ENCODE measurements at places on chromosomes 4 and X. TPM values are rescaled to one million over a fixed set of nuclear protein-coding genes. Genes with fewer than 3 reads are reported as not detected.

GRCh38 chrX:115562480-115562847 lies 1.5 kb downstream of the PLS3 start:
- H3K4me1 ChIP-seq = peaks cover 56% of the 10 kb centered on the region
- H3K36me3 ChIP-seq = peaks cover 6% of the 10 kb centered on the region
- no peak for DNase-seq

DNA sequence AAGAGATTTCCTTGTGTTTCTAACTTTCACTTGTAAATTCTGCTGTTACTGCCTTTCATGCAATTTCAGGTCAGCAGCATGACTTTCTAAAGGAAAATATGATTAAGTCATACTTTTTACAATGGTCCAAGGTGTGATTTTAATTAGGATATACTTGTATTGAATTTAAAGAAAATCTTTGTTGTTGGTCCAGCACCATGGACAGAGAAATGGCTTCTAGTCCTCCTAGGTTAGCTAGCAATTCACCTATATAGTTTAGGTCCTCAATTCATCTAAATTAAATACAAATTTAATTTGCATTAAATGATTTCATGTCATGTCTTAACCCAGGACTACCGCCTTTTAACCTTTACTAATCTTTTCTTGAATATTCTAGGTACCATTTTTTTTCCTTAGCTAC lies 304.9 kb upstream of the RPS6KA3 start:
- no peaks in the 10 kb centered on the region for H3K4me1 ChIP-seq
- DNase-seq = no peak
- no peaks in the 10 kb centered on the region for H3K36me3 ChIP-seq
- no peak overlapping the region for H3K4me3 ChIP-seq
- H3K27me3 ChIP-seq = no peaks in the 10 kb centered on the region

GRCh38 chrX:46257451-46257879 lies 287.8 kb downstream of the ZNF674 start:
- H3K36me3 ChIP-seq = no peaks in the 10 kb centered on the region
- H3K27ac ChIP-seq = no peak overlapping the region
- H3K27me3 ChIP-seq = no peaks in the 10 kb centered on the region
- H3K4me3 ChIP-seq = no peak overlapping the region
- peaks cover 26% of the 10 kb centered on the region for H3K4me1 ChIP-seq

- DNase-seq = no peak
- no peak overlapping the region for H3K4me3 ChIP-seq
- H3K27me3 ChIP-seq = no peaks in the 10 kb centered on the region
- H3K36me3 ChIP-seq = peaks cover 4% of the 10 kb centered on the region
Observed at GRCh38 chrX:9493936-9494335, 29.1 kb downstream of the TBL1X start.

DNA sequence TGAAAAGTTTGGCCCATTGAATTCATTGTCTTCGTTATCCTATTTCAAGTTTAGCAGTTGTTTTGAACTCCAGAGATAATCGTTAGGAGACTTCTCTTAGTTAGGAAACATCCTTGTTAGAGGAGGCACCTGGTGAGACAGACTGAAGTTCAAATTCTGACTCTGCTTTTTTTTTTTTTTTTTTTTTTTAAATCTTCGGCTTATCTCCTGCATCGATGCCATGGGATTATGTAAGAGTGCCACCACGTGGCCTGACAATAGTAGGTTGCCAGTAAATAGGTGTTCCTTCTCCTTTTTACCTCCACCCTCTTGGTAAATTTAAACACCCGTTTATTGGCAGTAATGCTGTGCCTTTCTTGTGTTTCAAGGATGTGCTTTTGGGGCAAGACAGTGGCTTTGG lies 149.3 kb downstream of the SOWAHB start:
- peak overlapping the region; percentile 6 for H3K27ac ChIP-seq
- no peaks in the 10 kb centered on the region for H3K27me3 ChIP-seq
- no peak overlapping the region for H3K4me3 ChIP-seq

DNA sequence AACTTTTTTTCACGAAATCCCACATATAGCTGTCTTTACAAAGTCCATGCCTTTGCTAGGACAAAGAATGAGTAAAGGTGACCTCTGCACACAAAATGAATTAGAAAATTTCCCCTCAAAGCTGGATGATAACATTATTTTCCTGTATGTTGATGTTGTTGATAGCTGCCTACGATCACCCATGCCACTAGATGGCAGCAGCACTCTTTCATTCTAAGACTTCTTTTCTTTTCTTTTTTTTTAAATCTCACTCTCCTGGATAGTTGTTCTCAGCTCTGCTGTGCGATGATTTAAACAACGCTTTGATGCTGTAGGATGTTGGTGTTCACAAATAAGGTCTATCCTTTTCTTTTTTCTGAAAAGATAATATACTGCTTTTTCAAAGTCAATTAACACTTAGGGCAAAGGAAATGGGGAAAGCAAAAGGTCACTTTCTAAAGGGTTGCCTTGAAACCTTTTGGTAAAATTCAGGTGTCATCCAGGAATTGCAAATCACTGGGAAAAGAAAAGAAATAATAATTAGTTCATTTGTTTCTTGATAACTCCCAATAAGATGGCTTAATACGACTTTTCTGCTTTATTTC lies 266.8 kb downstream of the C4orf33 start:
- H3K4me1 ChIP-seq = peaks cover 16% of the 10 kb centered on the region
- no peak overlapping the region for H3K4me3 ChIP-seq
- H3K27ac ChIP-seq = no peak overlapping the region
- peak; percentile 61 for DNase-seq

GRCh38 chrX:69457756-69458155 lies 46.4 kb upstream of the NALF2 start:
- H3K27ac ChIP-seq = no peak overlapping the region
- H3K4me3 ChIP-seq = no peak overlapping the region
- H3K27me3 ChIP-seq = no peaks in the 10 kb centered on the region

DNA sequence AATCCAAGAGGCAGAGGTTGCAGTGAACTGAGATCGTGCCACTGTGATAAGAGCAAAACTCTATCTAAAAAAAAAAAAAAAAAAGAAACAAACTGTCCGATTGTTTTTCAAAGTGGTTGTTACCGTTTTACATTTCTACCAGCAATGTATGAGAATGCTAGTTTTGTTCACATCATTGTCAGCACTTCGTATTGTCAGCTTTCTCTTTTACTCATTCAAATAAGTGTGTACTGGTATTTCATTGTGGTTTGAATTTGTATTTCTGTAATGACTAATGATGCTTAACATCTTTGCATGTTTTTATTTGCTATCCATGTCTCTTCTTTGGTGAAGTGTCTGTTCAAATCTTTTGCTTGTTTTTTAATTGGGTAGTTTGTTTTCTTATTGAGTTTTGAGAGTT lies 65.8 kb downstream of the GPR101 start:
- no peaks in the 10 kb centered on the region for H3K27me3 ChIP-seq
- H3K27ac ChIP-seq = no peak overlapping the region
- DNase-seq = no peak
- no peak overlapping the region for H3K4me3 ChIP-seq
- H3K36me3 ChIP-seq = peaks cover 2% of the 10 kb centered on the region
- H3K4me1 ChIP-seq = no peaks in the 10 kb centered on the region

- DNase-seq = no peak
- H3K4me3 ChIP-seq = no peak overlapping the region
- H3K27me3 ChIP-seq = no peaks in the 10 kb centered on the region
- peaks cover 12% of the 10 kb centered on the region for H3K36me3 ChIP-seq
- no peaks in the 10 kb centered on the region for H3K4me1 ChIP-seq
- H3K27ac ChIP-seq = no peak overlapping the region
Observed at GRCh38 chrX:120517936-120518335, 42.8 kb downstream of the CUL4B start.

- no peak overlapping the region for H3K4me3 ChIP-seq
- no peak overlapping the region for H3K27ac ChIP-seq
- H3K4me1 ChIP-seq = peaks cover 2% of the 10 kb centered on the region
- H3K27me3 ChIP-seq = no peaks in the 10 kb centered on the region
- no peak for DNase-seq
Observed at GRCh38 chr4:25171201-25171865, 11.1 kb upstream of the SEPSECS start.

GRCh38 chr4:162891788-162892707 lies 274.6 kb downstream of the NAF1 start:
- DNase-seq = no peak
- H3K4me1 ChIP-seq = peaks cover 2% of the 10 kb centered on the region
- H3K36me3 ChIP-seq = no peaks in the 10 kb centered on the region
- H3K27me3 ChIP-seq = no peaks in the 10 kb centered on the region
- H3K27ac ChIP-seq = no peak overlapping the region

DNA sequence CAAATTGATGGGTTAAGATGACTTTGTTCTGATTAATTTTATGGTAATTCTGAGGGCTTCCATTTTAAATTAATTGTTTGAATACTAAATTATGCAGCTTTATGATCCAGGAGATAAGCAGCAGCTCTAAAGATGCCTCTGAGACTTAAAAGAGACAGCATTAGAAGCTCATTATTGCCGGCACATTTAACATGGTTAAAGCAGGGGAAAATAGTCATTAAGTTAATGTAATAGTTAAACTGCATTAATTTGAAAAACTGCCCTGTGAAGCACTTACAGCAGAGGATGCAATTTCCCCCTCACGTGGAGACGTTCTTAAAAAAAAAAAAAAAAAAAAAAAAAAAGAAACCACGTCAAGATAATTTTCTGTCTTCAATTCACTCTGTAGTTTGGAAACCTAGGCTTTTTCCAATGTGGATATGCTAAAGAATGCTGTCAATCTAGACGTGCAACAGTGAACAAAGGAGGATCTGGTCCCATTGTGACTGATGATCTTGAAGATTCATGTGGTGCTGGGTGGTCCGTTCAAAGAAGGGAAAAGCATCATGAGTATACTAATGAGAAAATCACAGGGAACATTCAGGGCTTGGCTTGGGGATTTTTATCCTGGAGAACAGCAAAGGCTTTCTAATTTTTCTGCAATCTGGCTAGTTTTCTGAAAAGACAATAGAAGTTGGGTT lies 440.6 kb upstream of the HS3ST1 start:
- no peak for DNase-seq
- H3K4me1 ChIP-seq = peaks cover 2% of the 10 kb centered on the region
- H3K27ac ChIP-seq = no peak overlapping the region
- H3K27me3 ChIP-seq = no peaks in the 10 kb centered on the region

- no peaks in the 10 kb centered on the region for H3K4me1 ChIP-seq
- no peak overlapping the region for H3K4me3 ChIP-seq
- H3K27me3 ChIP-seq = no peaks in the 10 kb centered on the region
- peaks cover 11% of the 10 kb centered on the region for H3K36me3 ChIP-seq
Observed at GRCh38 chrX:56248492-56248891, 16.3 kb downstream of the KLF8 start.

DNA sequence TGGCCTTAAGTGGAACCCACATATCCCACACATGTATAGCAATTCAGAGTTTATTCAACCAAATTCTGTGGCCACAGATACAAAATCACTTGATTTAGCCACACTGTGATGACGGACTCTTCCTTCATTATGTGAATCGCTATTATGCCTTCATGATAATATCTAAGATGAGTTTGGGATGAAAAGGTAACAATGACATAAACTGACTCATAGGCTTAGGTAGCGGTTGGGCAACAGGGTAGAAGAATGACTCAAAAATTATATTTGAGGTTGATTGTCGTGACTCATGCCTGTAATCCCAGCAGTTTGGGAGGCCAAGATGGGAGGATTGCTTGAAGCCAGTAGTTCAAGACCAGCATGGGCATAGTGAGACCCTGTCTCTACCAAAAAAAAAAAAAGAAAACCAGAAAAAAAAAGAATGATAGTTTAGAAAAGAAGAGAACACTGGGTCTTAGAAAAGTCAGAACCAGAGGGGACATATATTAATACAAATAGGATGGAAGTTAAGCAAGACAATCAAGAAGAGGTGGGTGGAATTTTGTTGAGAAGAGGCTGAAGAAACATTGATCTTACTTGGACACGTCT lies 70.4 kb upstream of the USP9X start:
- no peak for DNase-seq
- H3K4me1 ChIP-seq = peaks cover 24% of the 10 kb centered on the region
- no peak overlapping the region for H3K27ac ChIP-seq
- no peak overlapping the region for H3K4me3 ChIP-seq
- no peaks in the 10 kb centered on the region for H3K27me3 ChIP-seq
- no peaks in the 10 kb centered on the region for H3K36me3 ChIP-seq

DNA sequence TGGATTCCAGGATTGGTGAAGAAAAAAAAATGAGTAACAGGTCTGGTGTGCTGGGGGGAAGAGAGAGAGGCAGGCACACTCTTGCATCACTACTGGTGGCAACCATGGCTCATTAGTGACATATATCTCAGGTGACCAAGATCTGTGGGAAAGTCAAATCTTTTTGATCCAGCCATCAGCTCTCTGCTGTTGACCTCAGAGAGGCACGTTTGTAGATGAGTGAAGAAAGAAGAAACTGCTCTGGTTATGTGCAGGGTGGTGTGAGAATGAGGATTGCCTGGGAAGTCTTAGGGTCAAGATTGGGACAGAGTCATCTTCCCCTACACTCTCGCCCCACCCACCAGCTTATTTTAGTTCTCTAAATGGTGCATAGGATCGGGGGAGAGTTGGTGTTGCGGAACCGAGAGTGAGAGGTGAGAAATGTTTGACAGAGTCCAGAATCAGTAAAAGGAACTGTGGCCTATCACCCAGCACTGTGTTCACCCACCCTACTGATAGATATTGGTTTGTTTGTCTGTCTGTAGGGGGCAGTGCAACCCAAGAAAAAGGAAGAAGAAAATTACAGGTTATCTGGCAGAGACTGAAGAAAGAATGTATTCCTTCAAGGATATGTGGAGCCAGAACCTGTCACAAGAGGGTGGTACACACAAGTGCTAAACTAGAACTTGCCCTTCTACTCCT lies 21.9 kb downstream of the ARMCX6 start:
- no peak overlapping the region for H3K27ac ChIP-seq
- no peaks in the 10 kb centered on the region for H3K27me3 ChIP-seq

DNA sequence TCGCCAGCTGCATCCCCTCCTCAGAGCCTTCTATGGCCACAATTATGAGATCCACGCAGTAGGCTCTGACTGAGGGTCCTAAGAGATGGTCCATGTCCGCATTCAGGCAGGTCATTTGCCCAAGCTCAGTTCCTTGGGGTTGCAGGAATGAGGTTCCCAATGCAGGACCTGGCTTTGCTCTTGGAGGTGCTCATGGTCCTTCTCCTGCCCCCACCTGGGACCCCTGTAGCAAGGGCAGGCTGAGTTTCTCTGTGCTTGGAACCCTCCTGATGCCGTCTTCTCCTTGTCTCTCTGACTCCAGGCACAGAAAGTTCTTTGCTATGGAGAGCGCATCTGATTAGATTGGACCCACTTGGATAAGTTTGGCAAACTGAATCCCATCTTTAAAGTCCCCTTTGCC lies 16.5 kb upstream of the SHOX start:
- peaks cover 1% of the 10 kb centered on the region for H3K36me3 ChIP-seq
- H3K27me3 ChIP-seq = peaks cover 62% of the 10 kb centered on the region
- no peak overlapping the region for H3K4me3 ChIP-seq
- H3K4me1 ChIP-seq = no peaks in the 10 kb centered on the region
- no peak for DNase-seq

The HMX1 gene
- 0.27 TPM for total RNA-seq

The IBSP gene
- not detected for total RNA-seq

The PNMA5 gene
- total RNA-seq = not detected

The DCAF8L2 gene
- 0.11 TPM for total RNA-seq

The ADH1C gene
- total RNA-seq = 0.69 TPM

The PITX2 gene
- total RNA-seq = 95.5 TPM

The FGB gene
- total RNA-seq = 0.64 TPM

The LRIT3 gene
- total RNA-seq = 0.16 TPM

The PFKFB1 gene
- total RNA-seq = 1.1 TPM

The TLR8 gene
- not detected for total RNA-seq

All from mesothelial cell of epicardium (in vitro differentiated cells).